Transverse colon (tissue), 4 donors: ENCODE measurements at places on chromosomes 2 and 18. TPM values are rescaled to one million over a fixed set of nuclear protein-coding genes. Genes with fewer than 3 reads are reported as not detected.

GRCh38 chr18:1511619-1512311 is 607.1 kb downstream of the ADCYAP1 start:
- H3K27me3 ChIP-seq, result no peaks in the 10 kb centered on the region
- no peaks in the 10 kb centered on the region for H3K4me1 ChIP-seq
- H3K36me3 ChIP-seq, result no peaks in the 10 kb centered on the region

Gene KCNJ3
- total RNA-seq, result 0.40 TPM

DNA sequence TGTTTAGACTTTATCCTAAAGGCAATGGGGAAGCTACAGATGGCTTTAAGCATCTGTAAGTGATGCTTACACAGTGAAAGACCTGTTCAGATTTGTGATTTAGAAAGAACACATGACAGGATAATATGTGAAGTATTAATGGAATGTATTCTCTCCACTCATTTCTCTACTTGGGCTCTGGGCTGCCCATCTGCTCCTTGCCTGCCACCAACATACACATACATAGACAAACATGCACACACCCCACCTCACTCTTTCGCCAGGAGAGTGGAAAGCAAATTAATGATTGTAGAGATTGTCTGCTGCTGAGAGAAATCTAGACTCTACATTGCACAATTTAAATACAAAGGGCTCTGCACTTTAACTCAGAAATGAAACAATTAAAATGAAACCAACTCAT is 61.0 kb upstream of the NFE2L2 start:
- no peaks in the 10 kb centered on the region for H3K27me3 ChIP-seq
- no peaks in the 10 kb centered on the region for H3K36me3 ChIP-seq
- peaks cover 15% of the 10 kb centered on the region for H3K4me1 ChIP-seq
- no peak for DNase-seq

DNA sequence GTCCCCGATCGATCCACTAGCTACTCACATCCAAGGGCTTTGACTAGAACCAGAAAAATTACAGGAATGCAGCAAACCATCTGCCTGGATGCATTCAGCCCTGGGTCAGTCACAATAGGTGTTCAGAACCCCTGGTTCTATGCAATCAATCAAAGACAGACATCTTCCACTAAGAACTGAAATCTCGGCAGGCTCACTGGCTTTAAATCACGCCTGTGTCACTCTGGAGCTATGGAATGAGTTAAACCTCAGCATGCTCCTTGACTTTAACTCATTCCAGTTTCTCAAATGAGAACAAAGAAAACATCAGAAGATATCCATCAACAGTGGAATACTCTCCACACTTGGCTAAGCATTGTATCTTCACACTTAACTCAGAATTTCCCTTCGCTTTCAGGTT is 68.1 kb upstream of the SPTBN1 start:
- no peak overlapping the region for H3K4me3 ChIP-seq
- no peaks in the 10 kb centered on the region for H3K36me3 ChIP-seq
- no peak for DNase-seq
- no peak overlapping the region for H3K27ac ChIP-seq
- H3K4me1 ChIP-seq, result no peaks in the 10 kb centered on the region

Gene PELI1
- total RNA-seq, result 36.5 TPM
